ENCODE measurements at places on chromosomes 6 and 20.

GRCh38 chr6:81304466-81304865, 448.0 kb downstream of the TENT5A start:
- DNase-seq: no peak

DNA sequence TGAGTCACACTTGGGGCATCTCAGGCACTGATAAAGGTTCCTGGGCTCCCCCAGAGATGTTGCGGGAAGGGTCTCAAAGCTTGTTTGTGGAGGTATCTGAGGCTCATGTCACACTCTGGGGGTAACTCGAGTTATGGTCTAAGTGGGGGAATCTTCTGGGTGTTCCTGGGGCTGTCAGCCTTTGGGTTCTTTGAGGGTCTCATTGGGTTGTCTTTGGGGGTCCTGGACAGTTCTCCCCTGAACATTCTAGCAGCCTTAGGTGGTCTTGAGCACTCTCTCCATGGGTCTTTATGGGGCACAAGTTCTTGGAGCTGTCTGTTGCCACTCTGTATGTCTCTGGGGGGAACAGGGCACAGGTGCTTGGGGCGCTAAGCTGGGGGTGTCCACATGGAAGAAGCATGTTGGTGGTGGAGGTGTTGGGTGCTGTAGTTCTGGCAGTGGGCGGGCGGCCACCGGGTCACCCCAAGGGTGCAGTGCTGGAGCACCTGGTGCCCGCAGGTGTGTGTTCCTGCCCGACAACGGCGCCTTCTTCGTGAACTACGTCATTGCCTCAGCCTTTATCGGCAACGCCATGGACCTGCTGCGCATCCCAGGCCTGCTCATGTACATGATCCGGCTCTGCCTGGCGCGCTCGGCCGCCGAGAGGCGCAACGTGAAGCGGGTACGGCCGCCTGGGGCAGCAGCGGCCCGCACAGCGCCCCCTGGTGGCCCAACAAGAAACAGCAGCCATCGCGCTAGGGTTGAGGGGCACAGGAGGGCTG, 7.1 kb upstream of the CAPN11 start:
- DNase-seq: no peak

DNA sequence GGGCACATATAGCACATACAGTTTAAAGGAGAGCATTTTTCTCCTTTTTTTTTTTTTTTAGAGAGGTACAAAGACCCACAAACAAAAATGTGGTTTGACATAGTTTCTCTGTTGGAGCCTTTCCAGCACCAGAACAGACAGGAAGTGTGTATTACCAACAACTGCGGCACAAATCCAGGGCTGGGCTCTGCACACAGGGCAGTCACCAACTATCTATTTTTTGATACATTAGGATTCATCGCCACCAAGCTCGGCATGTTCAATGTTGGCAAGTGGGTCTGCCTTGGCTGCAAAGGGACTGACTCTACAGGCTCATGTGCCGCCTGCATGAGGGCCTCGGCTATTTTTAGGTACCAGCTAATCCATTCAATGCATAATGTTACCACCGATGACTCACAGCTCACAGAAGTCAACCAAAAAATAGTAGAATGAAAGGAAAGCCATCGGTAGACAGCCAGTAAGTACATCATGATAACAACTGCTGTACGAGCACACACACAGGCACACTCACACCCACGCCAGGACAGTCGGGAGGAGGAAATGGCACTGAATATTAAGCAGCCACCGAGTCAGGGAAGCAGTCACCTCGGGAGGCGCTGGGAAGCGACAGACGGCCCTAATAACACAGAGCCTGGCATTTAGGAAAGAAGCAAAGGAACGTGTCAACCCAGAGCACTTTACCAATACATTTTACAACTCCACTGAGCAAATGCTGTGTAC, 81.6 kb downstream of the GMPR start:
- peak; percentile 89 for DNase-seq

DNA sequence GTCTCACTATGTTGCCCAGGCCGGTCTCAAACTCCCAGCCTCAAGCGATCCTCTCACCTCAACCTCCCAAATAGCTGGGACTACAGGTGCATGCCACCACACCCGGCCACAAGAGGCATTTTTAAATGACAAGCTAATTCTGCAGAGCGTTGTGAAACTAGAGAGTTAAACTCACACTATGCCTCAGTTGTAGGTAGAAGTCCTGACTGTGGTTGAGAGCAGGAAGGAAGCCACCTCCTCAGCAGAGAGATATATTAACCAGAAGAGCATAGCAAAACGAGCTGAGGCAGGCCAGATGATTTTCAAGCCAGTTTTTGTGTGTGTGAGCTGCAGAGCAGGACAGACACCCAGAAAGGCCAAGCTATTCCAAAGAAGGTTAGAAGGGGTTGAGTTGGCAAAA, 150.3 kb downstream of the MBOAT1 start:
- no peak for DNase-seq

- DNase-seq: no peak
Measured at GRCh38 chr6:118511930-118512715, 36.0 kb upstream of the PLN start.

- DNase-seq: no peak
Measured at GRCh38 chr6:112576423-112576822, 229.3 kb downstream of the RFPL4B start.

DNA sequence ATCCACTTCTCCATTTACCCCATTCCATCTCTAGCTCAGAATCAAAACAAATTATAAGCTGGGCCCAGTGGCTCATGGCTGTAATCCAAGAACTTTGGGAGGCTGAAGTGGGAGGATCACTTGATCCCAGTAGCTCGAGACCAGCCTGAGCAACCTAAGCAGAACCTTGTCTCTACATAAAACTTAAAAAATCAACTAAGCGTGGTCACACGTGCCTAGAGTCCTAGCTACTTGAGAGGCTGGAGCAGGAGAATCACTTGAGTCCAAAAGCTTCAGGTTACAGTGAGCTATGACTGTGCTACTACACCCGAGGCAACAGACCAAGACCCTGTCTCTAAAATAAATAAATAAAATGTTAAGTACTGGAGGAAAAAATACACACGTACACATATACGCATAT, 74.7 kb upstream of the RUNX2 start:
- DNase-seq: no peak

GRCh38 chr20:1494436-1494835, 3.2 kb upstream of the SIRPB2 start:
- DNase-seq: no peak

GRCh38 chr20:47748823-47749222, 36.5 kb downstream of the SULF2 start:
- DNase-seq: no peak

DNA sequence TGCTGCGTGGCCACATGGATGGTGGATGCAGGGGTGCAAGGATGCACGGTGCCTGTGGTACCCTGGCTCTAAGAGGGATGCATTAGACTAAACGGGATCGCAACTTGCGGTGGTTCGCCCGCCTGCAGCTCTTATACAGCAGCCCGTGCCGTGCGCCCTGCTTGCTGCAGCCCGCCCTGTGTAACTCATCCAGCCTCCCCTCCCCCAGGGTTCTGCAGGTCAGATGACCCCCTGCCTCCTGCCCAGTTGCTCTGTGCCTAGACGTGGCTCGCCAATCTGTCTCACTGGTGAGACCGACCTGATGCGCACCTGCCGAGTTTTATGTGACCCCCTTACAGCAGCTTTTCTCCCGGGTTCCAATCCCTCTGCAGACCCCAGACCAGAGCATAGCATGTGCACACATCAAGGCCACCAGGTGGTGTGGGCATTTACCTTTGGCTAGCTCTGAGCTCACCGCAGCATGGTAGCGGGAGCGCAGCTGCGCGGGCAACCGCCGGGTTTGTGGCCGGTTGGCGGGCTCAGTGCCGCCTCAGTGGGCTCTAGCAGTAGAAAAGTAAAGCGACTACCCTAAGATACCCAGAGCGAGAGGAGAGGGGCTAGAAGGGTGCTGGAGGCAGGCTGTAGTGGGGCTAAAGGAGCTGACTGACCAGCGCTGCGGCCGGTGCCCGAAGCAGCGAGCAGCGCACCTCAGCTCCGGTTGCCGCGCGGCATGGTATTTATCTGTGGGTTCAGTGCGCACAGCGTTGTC, 693 bp upstream of the GNAS-AS1 start:
- no peak for DNase-seq

DNA sequence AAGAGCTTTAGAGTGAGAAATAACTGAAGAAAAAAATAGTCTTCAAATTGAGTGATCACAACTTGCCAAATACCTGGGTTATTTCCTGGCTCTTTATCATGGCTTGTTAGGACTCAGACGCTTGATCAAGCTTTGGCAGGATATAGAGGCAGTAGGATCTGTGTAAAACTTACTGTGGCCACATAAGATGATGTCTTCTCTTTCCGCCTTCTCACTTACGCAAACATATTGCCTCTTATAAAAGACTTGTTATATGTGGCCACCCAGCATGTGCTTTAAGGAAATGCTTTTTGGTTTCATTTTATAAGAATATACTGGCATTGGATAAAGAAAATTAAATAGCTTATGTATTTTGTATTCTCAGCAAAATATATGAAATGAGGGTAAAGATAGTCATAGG, 101.8 kb upstream of the AKIRIN2 start:
- DNase-seq: no peak

DNA sequence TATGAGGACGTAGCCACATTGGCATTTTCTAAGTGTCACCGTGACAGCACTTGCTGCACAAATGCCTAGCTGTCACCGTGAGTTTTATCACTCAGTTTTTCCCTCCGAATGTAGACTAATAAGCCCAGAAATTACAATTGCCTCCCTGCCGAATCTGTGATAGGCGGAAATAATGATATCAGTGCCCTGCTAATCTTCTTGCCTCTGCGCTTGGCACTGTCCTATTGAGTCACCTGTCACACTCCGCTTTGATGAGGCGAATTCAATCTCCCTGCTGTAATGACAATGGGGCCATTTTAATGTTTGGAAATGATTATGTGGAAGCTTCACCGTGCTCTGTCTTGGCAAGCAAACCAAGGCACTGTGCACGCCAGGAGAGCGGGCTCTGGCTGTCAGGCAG, 112.8 kb downstream of the LINC00237 start:
- no peak for DNase-seq

GRCh38 chr6:144327081-144327480, 41.9 kb downstream of the UTRN start:
- DNase-seq: no peak

DNA sequence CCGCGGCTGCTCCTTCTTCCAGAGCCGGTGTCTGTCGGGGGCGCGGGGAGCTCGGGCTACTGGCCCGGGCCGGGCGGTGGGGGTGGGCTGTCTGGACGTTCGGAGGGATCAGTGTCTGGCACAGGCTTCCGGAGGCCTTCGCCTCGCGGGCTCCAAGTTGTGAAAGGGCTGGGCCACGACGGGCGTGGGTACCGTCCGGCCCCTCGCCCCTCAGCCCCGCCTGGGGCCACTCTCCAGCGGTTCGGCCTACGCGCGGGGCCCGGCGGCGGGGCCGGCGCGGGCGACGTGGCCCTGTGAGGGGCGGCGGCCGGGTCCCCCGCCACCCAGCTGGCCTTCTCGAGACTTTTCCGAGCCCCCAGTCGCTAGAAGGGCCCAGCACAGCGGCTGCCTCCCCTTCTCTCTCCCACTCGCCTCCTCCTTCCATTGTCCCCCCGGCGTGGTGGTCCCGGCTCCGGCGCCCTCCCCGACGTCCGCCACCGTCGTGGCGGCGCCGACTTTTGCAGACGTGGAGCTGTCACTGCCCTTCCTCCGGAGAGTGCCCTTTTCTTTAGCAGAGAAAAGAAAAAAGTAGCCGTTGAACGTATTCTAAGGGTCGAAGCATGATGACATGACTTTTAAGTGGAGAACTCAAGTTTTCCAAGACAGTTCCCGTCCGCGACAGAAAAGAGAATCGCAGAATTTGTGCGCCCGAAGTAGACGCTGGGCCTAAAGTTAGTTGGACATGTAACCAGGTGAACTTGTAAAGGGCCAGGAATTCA, 571 bp downstream of the ITCH start:
- DNase-seq: no peak

DNA sequence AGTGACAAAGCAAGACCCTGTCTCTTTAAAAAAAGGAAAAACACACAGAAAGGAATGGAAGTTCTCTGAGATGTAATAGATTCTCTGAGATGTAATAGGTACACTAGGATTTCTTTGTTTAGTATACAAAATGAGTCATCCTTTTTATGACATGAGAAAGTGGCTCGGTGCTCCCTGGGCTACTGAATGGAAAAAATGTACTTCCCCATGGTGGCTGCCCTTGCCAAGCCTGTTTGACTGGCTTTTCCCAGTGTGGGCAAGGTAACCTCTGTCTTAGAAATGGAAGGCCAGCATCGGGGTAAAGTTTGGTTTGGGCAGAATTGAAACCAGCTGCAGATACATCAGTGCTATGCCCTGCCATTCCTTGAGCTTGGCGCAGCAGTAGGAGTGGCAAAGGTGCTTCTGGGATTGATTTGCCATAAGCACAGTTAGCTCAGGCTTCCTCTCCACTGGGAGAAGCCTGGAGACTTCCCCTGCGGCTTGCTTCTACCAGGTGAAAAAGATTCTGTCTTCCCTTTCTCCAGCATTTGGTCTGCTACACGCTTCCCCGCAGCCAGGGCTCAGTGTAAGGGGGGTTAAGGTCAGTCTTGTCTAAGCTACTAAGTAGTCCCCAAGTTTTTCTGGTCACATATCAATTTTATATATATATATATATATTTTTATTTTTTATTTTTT, 24.5 kb downstream of the ARFGEF2 start:
- no peak for DNase-seq

GRCh38 chr6:5174756-5175549, 85.8 kb downstream of the LYRM4 start:
- no peak for DNase-seq

DNA sequence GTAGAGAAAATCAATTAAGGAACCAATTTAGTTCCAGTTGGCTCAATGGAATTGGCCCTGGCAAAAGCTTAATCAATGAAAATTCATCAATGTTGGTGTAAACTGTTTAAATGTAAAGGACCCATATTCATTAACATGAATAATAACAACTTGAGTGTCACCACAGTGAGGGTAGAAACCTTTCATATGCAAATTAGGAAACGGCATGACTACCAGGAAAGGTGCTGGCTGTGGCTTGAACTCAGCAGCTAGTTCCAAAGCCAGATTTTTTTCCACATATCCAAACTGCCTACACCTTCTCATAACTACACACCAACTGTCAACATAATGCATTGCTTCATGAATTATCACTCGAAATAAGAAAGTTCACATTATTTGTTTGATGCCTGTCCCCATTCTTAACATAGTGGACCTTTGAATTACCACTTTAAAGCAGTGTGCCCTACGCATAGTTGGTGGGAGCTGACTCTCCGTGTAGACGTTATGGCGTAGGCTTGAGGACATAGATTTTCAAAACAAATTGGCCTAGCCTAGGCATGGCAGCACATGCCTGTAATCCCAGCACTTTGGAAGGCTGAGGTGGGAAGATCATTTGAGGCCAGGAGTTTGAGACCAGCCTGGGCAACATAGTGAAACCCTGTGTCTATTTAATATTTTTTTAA, 19.7 kb downstream of the PBOV1 start:
- DNase-seq: no peak
